Motor neuron (in vitro differentiated cells): ENCODE measurements at places on chromosomes 5 and 9.
A peak's percentile ranks its signal among the peaks of the same experiment; 100 is the strongest.

DNA sequence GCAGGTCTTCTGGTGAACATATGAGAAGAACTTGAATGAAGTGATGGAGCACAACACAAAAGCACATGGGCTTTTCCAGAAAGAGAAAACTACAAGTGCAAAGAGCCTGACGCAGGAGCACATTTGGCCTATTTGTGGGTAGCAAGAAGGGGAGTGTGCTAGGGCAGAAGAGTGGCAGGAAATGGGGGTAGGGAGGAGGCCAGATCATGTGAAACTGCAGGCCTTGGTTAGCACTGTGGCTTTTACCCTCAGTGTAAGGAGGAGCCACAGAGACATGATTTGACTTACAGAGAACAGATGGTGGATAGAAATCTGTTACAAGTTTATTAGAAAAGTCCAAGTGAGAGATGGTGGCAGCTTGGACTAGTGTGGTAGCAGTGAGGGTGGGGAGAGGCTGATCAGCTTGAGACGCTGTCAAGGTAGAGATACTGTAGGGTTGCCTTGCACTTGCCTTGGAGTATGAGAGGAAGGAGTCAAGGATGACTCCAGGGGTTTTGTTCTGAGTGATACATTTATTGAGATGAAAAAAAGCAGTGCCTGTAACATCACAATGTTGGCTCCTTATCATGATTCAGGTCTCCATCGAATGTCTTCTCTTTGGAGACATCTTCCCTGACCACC, 126.7 kb downstream of the PPP2R2B start:
- no peak for ATAC-seq

DNA sequence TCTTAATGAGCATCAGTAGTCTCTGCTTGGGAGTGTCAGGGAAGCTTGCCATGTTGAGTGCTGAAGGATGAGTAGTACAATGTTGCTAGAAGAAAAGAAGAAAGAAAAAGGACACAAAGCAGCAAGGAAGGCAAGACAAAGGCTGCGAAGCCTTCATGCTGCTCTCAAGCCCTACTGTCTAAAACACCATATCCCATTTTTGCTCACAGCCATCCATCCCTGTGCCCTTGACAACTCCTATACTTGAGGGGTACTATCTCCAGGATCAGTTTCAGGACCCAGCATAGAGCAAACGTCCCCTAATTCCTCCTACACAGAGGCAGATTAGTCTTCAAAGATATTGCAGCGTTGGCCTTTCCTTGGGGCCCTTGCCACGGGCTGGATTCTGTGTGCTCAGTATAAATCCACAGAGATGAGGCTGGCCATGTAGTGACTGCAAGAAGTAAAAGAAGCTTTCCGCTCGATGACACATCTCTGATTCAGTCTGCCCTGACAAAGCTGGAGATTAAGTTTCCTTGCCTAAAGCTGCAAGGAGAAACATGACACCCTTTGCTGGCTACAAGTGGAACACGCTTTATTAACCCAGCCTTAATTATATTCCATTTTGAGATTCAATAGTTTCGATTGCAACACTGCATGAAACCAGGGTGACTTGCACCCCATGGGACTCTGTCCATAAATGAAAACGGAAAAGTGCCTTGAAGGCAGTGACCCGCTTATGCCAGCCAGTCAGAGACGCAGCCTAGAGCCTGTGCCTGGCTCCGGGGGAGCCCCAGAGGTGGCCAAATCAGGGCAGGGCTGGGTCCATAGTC, 304.6 kb downstream of the ACTL7B start:
- ATAC-seq = peak; percentile 76

GRCh38 chr5:109601736-109602135, 88.0 kb upstream of the MAN2A1 start:
- ATAC-seq = no peak

- no peak for ATAC-seq
These were observed 569.1 kb upstream of the MEF2C start for GRCh38 chr5:89452081-89452480.

DNA sequence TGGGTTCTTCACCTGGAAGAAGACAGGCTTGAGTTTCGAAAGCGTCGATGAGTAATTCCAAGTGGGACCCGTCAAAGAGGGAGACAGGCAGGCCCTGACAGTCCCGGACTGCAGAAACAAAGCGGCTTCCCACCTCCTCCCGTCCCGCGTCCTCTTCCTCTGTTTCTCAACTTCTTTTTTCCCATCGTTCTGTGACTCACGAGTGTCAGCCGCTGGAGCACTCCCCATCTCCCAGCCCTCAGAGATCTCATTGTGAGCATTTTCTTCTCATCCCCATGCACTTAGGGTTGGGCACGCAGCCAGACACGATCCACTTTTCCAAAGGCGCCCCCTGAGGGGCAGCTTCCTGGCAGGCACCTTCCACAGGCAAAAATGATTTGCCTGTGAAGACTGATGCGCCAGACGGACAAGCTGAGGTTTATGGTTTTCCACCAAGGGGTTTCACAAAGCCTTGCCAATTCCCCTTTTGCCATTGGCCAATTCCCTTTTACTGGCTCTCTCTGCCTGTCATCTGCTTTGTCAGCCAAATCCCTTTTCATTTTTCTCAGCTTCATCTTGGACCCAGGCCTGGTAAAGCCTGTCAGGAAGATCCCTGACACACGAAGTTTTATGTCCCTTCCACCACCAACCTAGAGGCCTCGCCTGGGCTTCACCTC, 86.5 kb upstream of the ANKRD55 start:
- ATAC-seq = no peak

- ATAC-seq = no peak
These were observed 585.8 kb upstream of the SEMA6A start for GRCh38 chr5:117160391-117160790.

DNA sequence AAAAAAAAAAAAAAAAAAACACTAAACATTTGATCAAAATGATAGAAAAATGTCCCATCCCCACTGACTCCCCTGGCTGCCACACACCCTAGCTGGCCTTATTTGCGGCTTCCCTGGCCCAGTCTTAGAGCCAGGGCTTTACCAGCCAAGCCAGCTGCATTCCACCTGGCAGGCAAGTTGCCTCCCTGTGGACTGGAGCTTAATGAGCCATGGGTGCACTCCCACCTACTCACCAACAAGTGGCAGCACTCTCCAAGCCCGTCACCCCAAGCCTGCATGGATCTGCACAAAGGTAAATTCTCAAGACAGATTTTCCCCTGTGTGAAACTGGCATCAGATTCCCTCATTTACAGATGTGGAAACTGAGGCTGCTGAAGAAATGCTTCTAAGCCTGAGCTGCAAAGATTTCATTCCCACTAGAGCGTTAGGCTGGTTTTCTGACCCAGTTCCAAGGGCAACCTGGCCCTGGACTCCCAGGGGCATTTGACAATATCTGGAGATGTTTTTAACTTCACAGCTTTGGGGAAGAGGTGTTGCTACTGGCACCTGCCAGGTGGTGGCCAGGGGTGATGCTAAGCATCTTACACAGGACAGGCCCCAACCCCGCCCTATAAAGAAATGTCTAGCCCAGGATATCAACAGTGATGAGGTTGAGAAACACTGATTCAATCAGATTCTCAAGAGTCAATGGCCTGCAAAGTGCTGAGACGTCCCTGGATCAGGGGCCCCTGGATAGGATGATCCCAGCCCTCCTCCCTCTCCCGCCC, 21.9 kb upstream of the VDAC1 start:
- ATAC-seq = peak; percentile 76

DNA sequence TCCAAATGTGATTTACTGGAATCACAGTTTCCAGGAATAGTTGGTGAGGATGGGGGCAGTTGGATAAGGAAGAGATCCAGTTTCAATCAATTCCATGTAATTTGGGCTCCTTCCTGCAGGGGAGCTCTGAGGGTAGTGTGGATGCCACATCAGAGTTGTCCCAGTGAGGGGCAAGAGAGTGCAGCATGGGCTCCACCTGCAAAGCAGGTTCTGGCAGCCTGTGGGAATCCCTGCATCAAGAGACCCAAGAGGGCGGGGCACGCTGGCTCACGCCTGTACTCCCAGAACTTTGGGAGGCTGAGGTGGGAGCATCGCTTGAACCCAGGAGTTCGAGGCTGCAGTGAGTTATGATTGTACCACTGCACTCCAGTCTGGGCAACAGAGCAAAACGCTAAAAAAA, 188.5 kb downstream of the CACNA1B start:
- no peak for ATAC-seq

DNA sequence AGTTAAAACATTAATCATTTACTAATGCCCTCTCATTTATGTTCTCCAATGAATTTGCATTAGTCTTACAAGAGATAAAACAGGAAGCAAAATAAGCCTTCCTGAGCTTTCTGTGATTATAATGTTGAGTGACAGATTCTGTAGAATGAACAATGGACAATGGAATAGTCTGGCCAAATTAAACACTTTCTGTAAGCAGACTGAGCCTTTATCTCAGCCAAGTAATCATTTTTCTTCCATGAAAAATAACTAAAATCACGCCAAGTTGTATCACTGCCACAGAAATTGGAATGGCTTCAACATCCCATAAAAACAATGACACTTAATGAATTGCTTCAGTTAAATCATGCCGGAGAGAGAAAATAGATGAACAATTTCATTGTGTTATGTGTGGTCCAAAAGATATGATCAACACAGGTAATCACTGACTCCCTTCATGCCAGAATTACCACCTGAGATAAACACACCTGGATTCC, 63.0 kb downstream of the TSSK1B start:
- no peak for ATAC-seq

GRCh38 chr5:170216257-170216864, 16.4 kb upstream of the C5orf58 start:
- peak; percentile 80 for ATAC-seq

- ATAC-seq = no peak
These were observed 60.7 kb upstream of the SYNPO start for GRCh38 chr5:150579462-150580400.

- no peak for ATAC-seq
These were observed 102.5 kb downstream of the GPBP1 start for GRCh38 chr5:57276353-57276752.

DNA sequence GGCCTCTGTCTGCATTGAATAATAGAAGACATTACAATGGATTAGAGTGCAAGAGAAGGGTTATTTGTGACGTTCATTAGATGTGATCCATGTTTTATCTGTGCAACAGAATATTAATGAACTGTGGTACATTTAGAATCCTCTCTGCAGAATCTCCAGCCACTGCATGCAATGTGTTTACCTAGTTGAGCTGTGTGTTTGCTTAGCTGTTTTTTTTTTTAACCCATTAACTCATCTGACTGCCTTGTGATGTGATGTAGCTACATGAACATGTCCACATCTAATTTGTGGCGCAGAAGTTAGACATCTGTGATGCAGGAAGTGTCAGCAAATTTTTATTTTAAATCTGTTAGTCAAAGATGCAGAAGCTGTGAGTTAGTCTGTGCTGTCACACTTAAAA, 236.9 kb downstream of the CD180 start:
- ATAC-seq = peak; percentile 35

- no peak for ATAC-seq
These were observed 40.3 kb downstream of the UBE2D2 start for GRCh38 chr5:139601429-139601828.

DNA sequence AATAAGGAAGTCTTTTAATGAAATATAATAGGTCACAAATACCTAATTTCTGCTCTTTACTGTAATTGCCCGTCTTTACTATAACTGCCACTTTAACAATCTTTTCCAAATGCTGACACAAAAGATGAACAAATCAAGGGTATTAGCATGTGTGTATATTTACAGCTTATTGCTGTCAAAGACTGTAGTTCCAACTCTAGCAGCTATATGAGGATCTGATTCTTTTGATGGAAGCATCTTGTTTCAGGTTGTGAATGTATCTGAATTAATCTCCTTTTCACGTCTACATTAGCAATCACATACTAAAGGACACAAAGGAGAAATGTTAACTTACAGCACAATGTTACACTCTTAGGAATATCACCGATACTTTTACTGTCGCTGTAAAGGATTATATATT, 27.9 kb downstream of the RFX3 start:
- no peak for ATAC-seq
